ENCODE measurements at places on chromosomes 2 and 18.

GRCh38 chr2:64017811-64018700 is 1.2 kb downstream of the VPS54 start:
- DNase-seq = peak; percentile 12

- no peak for DNase-seq
Measured at GRCh38 chr2:237438080-237438940, 24.3 kb upstream of the COL6A3 start.

GRCh38 chr2:232885264-232885961 is 15.3 kb downstream of the SNORC start:
- DNase-seq = no peak

- DNase-seq = no peak
Measured at GRCh38 chr2:96602330-96602823, 35.7 kb downstream of the KANSL3 start.

DNA sequence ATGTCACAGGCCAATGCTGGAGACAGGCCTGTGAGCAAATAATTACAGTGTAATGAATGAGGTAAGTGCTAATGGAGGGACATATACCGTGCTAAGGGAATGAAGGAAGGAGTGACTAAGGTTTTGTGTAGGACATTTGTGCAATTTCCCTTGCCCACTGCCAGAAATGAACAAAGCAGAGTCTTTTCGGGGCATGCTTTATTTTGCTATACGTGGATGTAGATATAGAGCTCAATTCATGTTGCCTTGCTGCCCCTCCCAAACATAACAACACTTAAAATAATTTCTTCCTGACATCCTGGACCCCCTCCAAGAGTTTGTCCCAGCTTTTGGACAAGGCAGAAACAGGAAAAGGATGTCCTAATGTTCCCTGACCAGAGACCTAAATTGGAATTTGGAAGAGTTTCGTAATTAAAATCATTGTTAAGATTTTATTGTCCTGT is 23.7 kb upstream of the CD28 start:
- DNase-seq = peak; percentile 16

DNA sequence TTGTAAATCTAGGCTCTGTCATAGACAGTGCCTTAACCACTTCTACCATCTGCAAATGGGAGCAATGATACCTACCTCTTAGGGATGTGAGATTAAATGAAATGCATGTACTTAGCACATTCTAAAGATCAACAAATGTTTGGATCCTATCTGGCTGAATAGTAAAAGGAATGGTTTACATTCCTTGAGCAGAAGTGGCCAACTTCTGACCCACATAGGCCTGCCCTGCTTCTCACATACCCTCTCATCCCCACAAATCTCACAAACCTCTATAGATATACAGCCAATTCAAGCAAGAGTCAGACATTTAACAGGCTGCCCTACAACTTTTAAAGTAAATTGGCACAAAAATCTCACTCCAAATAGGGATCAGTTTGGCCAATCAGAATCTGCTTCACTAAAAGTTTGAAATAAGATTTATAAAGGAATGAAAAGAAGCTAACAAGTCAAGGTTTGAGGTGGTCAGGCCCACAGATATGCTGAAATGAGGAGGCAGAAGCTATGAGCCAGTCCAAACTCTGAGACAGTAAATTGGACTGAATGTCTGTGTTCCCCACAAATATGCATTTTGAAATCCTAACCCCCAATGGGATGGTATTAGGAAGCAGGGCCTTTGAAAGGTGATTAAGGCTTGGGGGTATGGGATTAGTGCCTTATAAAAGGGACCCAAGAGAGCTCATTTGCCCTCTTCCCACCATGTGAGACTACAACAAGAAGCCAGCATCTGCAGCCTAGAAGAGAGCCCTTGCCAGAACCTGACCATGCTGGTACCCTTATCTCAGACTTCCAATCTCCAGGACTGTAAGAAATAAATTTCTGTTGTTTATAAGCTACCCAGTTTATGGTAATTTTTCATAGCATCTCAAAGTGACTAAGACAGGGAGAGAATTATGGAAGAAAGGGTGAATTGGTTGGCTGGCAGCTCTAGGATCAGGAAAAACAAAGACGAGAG is 227.8 kb upstream of the RBMS1 start:
- DNase-seq = peak; percentile 46

DNA sequence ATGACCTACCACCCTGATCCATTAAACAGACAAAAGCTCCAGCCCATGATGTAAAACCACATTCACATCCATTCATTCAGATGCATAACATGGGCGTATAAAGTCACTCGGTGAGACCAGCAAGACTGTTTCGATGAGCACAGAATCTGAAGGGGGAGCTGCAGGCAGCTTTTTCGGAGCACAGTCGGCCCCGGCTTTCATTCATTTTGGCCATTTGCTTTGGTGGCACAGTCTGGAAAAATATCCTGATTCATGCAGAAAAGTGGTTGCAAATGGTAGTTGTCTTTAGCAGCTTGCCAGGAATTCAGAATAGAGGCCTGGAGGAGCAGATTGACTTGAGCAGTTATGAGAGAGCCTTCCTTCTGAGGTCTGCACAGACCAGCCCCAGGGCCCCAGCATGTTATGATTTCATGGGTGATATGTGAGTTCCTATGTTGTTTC is 11.2 kb downstream of the ARID5A start:
- DNase-seq = peak; percentile 30

GRCh38 chr2:180910831-180911665 is 69.4 kb upstream of the UBE2E3 start:
- no peak for DNase-seq

DNA sequence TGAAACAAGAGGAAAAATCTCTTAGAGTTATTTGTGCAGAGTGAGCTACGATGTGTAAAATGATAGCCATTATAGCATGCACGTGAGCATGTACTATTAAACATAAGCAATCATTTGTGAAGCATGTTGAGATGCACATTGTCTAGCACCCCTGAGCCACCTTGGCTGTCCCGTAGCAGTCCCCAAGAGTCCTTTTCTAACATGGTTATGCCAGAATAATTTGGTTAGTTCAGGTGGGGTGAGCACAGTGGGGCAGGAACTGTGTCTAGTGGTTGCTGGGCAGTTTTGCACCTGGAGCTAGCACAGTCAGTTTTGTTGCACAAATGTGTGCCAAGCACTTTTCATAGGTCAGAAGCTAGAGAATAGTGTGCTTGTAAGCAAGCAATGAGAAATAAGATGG is 809.8 kb downstream of the RNF144A start:
- no peak for DNase-seq

- no peak for DNase-seq
Measured at GRCh38 chr2:27400348-27401135, 8.8 kb downstream of the PPM1G start.

DNA sequence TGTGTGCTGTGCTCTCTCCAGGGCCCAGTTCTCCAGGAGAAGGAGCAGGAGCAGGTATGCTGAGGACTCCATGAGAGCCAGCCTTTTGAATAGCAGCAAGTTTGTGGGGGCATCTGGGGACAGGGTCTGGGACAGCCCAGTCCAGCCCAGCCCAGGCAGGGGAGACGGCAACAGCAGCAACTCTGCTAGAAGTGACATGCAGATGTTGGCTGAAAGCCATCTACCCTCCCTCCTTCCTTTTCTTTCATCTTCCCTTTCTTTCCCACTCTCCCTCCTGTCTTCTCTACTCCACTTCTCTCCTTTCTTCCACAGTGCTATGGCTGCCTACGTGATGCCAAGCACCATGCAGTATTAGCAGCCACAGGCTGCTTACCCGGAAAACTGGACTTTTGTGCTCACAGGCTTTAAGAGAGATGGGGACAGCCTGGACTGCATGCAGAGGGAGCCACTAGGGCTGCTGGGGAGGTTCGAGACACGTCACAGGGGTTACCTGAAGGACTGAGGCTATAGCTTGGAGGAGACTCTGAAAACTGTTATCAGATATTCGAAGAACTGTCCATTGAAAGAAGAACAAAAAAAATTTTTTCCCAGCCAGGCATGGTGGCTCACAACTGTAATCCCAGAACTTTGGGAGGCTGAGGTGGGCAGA is 23.8 kb upstream of the YWHAQ start:
- DNase-seq = no peak

DNA sequence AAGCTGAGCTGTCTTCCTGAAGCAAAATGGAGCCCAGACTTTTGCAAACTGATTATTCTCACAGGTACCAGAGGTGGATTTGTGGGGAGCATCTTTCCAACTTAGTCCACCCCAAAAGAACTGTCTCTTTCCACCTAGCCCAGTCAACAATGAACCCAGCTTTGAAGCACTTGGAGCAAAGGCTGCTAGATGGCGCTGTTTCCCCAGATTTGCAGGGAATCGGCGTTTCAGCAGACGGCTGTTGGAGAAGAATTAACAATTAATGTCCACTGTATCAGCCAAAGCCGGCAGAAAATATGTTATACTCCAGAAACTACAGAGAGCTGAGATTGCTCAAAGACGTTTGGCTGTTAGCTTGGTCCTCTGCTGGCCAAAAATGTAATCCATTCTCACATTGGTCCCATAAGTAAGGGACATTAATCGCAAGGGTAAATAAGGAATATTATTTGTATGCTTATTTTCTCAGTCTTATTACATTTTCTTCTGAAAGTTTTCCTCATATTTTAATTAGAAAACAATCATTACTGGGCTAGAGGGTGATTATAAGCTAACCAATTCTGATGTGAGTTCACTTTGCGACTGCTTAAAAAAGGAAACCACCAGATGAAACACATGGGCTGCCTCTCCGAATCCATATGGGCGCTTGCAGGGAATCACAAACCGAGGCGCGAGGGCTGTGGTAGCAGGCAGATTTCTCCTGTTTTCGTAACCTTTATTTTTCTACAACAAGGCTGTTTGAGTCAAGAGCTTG is 423.8 kb upstream of the MEX3C start:
- peak; percentile 2 for DNase-seq

DNA sequence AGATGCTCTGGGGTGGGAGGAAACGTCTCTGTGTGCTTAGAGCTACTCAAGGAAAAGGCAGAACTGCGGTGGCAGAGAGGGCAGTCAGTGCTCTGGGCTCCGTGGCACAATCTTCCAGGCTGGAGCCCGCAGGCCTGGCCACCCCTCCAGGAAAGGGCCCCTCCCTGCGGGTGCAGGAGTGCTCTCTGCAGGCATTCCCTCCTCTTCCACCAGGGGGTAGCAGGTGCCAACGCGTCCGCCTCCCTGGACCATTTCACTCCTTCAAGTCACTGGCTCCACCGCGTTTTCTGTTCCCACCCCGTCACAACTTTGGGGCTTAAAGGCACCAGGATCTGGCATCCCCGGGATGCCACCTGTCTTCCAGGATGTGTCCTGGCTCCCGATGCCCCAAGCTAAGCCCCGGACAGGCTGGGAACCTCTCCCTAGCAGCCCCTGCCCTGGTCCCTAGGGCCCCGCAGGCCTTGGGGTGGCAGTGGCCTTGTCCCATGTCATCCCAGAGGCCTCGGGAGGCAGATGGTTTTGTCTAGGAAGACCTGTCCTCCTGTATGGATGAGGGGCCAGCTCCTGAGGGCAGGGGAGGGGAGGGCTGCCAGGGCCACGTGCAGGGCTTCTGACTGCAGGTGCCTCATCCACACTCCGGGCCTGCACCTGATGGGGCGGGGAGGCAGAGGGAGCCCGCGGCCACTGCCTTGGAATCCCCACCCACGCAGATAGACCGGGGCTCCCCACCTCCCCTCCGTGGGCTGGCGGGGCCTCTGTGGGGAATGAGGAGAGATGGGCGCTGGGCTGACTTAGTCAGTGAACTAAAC is 26.4 kb downstream of the KCNIP3 start:
- DNase-seq = no peak

GRCh38 chr2:162370931-162371330 is 27.0 kb downstream of the GCA start:
- no peak for DNase-seq

DNA sequence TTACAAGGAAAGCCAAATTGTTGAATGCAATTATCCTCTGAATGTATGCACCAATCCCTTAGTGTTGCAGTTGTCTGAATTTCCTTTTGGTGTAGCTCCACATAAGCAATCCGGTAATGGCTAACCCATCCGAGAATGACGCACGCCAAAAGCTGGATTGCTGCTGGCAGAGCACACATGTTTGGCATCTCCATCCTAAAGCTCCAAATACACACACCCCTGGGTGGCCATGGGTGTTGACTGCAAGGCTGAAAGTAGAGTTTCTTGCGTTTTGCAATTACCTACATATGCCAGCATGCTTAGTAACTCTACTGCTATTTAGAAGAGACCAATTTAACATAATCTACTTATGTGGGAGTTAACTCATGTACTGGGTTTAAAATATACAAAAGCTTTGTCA is 53.1 kb downstream of the KCTD1 start:
- no peak for DNase-seq

GRCh38 chr2:151381266-151381665 is 23.9 kb downstream of the TNFAIP6 start:
- no peak for DNase-seq

- no peak for DNase-seq
Measured at GRCh38 chr2:100142393-100142792, at the start of gene AFF3. Gene AFF3 (minus strand): TSS chr2:100142590. CDS start chr2:100104454, 38,136 bp downstream.

DNA sequence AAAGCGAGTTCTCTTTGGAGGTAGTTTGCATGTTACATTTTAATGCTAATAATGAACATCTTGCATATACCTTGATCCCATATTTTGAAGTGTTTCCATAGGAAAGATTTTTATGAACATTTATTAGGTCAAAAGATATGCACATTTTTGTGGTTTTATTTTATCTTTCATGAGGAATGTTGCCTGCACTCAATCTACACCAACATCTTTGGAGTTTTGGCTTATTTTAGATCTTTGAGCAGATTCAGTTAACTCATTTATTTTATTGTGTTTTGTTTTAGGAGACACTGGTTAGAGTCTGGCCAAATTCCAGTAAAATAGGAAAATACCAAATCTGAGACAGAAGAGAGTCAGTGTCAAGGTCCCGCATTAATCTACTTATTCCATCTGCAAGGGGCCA is 540.9 kb downstream of the RNF144A start:
- DNase-seq = no peak

DNA sequence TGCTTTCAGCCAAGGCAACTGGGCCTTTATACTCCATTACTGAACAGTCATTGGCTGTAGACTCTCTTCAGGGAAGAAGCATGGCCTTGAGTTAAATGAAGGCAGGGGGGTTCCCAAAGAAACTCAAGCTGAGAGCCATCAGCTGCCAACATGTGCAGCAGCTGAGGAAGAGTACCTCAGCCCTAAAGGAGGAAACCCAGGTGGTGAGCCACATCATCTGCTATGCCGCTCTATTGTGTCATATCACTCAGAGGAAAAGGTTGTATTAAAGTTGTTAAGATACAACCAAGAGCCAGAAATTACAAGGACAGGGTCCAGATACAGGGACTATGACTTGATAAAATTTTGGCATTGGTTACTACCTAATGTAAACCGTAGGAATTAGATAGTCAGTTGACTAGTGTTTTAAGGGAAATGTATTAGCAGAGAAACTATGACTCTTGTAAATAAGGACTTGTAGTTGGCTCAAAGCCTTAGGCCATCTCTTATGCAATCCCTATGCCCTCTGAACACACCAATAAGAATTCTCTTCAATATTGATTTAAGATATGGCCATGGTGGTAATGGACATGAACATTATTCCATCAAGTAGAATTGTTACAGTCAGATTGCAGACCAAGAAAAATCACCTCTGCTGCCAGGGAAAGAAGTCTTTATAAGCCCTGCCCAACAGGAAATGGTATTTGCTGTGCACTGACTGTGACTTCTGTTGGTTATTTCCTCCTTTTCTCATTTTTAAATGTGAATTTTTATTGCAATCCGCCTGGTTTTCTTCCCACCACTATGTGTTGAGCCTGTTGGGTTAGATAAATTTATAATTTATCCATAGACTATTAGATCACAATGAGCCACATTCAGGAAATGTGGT is 9.2 kb upstream of the LRPPRC start:
- no peak for DNase-seq

- peak; percentile 28 for DNase-seq
Measured at GRCh38 chr2:205931388-205931787, 154.6 kb downstream of the INO80D start.
